Uterus (tissue), 4 donors: ENCODE measurements at places on chromosomes 5 and 9. TPM values are rescaled to one million over a fixed set of nuclear protein-coding genes. Genes with fewer than 3 reads are reported as not detected.

GRCh38 chr9:103301051-103301450 is 305.9 kb downstream of the CYLC2 start:
- no peak for DNase-seq

- DNase-seq, result no peak
These were observed 56.2 kb downstream of the ABHD17B start for GRCh38 chr9:71854811-71855210.

DNA sequence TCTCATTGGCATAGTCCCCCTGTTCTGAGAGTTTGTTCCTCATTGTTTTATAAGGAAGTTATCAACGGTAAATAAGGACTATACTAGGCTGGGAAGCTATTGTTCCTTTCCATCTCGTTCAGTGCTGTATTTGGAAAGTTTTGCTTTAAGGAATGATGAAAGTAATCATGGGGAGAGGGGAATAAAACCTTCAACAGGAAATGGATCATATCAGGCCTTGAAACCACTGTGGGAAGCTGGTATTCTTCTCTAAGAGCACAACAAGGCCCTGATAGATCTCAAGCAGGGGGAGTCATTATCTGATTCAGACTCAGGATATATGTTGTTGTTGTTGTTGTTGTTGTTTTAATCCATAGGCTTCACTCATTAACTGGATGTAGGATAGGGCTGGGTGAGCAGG is 474.5 kb downstream of the ENC1 start:
- no peak for DNase-seq

GRCh38 chr9:102360846-102361245 is 622.4 kb upstream of the GRIN3A start:
- DNase-seq, result no peak

DNA sequence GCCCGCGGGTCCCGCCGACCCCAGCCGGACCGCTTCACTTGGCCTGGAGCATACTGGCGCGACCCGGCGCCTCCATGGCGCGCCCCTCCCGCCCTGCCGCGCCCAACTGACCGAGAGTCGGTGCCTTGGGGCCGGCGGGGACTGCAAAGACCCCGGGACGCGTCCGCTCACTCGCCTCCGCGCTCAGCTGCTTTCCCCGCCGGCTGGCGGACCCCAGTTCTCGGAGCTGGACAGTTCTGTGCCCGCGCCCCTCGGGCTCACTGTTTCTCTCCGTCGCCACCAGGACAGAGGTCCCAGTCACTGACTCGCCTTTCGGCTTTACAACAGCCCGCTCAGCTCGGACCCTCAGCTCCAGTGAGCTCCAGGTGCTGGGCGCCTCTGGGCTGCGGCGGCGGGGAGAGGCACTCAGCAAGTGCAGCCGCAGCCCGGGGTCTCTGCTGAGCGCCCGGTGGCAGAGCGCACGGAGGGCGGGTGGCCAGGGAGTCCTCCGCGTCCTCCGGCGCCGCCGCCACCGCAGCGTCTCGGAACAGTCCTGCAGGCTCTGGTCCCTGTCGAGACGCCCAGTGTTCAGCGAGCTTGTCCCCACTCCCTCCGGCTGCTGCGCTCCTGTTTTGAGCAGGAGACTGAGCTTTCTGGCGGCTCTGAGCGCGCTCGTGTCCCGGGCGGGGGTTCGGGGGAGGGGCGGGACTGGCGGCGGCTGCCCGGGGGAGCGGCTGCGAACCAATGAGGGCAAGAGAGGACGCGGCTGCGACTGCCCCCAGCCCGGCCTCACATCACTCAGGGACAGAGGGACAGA is at the start of gene SMIM32:
SMIM32 (minus strand) TSS at position 637 of the 796 bp plus-strand sequence. CDS start 638 bp downstream, outside the sequence.
- no peak for DNase-seq

GRCh38 chr5:162067655-162068411 is at the start of gene GABRG2:
Gene GABRG2, plus strand, starts transcription at chr5:162067773. Its CDS starts 227 bp downstream, at chr5:162068000.
- DNase-seq, result no peak

- no peak for DNase-seq
These were observed 143.7 kb downstream of the LRRC70 start for GRCh38 chr5:62722360-62722759.

DNA sequence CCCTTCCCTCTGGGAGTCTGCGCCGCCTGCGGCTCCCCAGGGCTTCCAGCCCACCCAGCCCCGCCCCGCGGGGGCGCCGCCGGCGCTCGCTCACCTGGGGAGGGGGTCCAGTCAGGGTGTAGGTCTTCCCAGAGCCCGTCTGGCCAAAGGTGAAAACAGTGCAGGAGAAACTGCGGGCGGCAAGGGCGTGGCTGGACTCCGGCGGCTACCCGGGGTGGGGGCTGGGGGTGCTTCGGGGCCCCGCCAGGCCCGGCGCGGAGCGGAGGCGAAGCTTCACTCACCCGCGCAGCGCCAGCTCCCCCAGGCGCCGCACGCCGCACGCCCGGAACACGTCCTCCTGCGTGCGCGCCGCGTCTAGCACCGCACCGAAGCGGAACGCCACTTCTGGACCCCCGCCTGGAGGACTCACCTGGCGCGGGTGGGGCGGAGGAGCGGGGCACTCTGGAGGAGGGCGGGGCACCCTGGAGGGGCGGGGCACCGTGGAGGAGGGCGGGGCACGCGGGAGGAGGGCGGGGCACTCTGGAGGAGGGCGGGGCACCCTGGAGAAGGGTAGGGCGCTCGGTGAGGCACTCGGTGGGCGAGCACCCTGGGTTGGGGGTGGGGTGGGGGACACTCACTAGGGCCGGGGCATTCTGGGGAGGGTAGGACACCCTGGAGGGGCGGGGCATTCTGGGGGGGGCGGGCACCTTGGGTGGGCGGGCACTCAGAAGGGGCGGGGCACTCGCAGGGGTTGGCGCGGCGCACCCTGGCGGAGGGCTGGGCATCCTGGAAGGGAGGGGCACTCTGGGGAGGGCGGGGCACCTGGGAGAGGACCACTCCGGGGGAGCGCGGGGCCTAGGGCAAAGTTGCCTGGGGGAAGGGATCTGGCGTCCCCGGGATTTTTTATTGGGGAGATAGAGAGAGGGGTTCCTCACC is 814 bp downstream of the KIF12 start:
- DNase-seq, result no peak

DNA sequence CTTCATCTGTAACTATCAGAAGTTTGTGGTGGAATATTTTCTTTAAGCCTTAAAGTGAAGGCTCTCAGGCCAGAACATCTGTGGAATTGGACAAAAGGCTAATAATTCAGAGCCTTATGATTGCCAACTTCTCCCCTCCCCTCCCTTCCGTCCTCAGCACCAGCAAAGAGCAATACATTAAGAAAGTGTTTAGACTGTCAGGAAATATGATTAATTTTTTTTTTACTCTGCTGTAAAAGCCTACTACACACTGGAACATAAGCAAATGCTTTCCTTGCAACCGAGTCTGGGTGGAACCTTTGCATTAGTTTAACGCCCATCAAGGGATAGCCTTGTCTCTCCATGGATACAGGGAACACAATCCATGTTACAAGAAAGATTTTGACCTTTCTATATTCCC is 110.3 kb upstream of the TARS1 start:
- DNase-seq, result no peak

- DNase-seq, result no peak
These were observed 13.5 kb downstream of the ADAMTS2 start for GRCh38 chr5:179331591-179332375.

GRCh38 chr9:121538221-121538620 is 38.6 kb upstream of the GGTA1 start:
- DNase-seq, result no peak

DNA sequence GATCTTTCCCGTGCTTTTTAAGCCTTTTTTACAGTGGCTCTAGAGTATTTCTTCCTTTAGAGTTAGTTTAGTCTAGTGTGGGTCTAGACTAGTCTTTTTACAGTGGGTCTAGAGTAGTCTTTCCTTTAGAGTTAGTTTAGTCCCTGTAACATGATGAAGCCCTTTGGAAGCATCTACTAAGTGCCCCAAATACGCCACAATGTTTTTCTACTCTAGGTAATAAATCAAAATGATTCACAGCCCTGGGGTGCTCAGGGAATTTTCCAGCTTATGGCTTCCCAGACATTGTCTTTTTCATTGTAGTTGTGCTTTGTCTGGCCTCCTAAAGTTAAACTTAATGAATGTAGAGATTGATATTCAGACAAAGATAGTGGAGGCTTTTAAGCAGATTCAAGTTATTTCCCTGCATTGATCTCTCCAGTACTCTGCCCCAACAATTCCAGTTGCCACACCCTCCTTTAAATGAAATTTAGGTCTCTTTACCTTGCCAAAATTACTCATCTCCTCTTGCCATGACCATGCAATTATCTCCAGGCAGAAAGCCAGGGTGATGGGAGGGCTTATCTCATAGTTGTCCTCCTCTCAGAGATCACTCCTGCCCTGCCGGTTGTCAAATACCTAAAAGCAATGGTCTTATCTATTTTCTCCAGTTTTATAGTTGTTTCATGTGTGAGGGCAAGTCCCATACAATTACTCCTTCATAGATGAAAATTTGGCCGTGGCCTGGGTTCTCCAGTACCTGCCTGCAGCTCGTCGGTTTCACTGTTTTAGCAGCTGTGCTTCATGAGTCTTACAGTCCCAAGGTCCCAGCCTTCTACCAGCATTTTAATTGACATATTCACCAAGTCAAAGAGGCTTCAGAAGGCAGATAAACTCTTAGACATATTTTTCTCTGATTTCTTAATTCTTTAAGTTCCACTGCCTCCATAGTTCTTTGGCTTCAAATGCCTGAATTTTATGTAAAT is 794.0 kb upstream of the COX7C start:
- no peak for DNase-seq

GRCh38 chr9:108474356-108474755 is 381.4 kb downstream of the ACTL7B start:
- no peak for DNase-seq

- DNase-seq, result no peak
These were observed 92.8 kb upstream of the EPB41L4A start for GRCh38 chr5:112511920-112512319.

GRCh38 chr9:135332516-135332915 is 147.1 kb upstream of the PPP1R26 start:
- DNase-seq, result peak; percentile 1

DNA sequence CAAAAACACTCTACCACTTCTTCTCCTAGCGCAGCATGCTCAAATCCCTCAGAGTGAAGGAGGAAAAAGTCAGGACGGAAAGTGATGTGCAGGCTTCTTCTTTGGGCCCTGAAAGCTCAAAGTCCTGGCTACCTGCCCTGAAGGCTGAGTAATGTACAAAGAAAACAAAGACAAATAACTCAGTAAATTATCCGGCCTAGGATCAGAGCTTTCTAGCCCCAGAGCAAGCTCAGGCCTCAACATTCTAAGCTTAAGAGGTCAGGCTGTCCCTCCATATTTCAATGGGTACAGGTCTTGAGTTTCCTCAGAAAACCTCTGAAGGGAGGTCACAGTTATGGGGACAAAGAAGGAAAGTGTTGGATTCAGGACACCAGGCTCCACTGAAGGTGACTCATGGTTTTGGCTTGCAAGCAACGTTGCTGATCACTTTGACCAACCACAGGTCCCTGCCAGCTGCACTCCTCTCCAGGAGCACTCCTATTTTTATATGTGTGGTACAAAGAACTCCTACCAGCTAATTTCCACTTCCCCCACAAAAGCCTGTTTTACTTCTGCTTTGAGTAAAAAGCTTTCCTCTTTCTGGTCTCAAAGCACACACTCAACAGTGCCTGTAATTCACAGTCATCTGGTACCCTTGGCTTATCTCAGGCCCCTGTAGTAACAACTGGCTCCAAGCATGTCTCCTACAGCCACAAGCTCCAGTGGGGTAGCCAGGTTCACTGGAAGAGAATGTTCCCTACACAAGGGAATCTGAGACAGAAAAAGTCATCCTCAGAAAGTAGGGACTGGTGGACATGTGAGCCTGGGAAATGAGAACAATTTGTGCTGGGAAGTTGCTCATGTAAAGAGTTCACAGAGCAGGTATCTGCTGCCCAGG is 115.7 kb downstream of the UGCG start:
- DNase-seq, result peak; percentile 67

GRCh38 chr5:52837068-52837467 is 49.4 kb downstream of the ITGA1 start:
- peak; percentile 22 for DNase-seq

DNA sequence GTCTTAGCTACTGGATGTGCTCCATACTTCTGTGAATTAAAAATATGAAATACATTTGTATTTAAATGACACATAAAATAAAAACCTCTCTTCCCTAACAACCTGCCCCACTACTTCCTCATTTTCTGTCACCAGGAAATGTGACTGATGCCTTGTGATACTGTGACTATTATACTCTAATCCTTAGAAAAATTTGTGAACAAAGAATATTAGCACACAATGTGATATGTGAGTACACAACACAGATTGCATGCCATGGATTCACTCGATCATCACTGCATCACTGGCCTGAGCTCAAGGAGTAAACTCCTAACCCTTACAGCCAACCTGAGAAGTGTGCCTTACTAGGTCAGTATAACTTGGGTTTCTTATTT is 281.0 kb downstream of the EFNA5 start:
- DNase-seq, result no peak

DNA sequence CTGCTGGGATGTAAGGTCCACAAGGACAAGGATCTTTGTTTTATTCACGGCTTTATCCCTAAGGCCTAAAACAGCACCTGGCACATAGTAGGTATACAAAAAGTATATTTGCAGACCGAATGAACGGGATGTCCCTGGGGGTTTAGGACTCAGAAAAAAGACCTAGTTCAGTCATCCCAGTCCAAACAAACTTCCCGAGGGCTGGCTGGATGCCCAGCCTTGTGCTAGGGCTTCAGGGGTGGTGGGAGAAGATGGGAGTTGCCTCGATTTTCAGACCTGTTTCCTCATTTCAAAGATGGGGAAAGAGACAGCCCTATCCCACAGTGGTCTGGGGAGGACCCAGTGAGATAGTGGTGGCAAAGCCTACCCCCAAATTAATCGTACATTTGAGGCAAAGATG is 3.0 kb upstream of the PROB1 start:
- no peak for DNase-seq

DNA sequence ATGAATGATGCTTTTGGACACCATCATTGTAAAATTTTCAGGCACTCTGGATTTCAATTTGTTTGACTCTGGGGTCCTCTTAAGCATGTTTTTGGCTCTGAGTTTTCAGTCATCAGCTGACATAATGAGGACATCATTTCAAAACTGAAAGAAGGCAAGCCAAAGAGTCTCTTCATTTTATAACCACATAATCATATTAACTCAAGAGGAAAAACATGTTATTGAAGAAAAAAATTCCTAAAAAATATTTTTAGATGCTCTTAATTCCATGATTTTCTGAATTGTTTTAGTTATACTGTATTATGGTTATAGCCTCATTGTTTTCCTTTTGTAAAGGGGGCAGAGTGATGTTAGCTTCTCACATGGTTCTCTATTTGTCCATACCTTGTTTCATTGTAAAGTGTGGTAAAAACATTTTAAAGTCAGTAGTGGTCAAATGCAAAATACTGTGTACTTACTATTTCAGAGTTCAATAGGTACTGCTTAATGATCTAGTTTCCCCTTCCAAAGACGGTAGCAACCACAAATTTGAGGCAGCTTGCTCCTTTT is 472.1 kb downstream of the DMRT2 start:
- no peak for DNase-seq

MSX2 gene
- total RNA-seq, result not detected

SEMA6A gene
- total RNA-seq, result 22.4 TPM

MEF2C gene
- 134 TPM for total RNA-seq

MAMDC2 gene
- 42.7 TPM for total RNA-seq

SNX24 gene
- total RNA-seq, result 9.7 TPM

CCL27 gene
- total RNA-seq, result not detected

ANKRD20A1 gene
- total RNA-seq, result 2.4 TPM
